ENCODE measurements at places on chromosomes 1 and 21. TPM values are rescaled to one million over a fixed set of nuclear protein-coding genes. Genes with fewer than 3 reads are reported as not detected.

- no peak for DNase-seq
These were observed 15.1 kb upstream of the RBM8A start for GRCh38 chr1:145942405-145942804.

DNA sequence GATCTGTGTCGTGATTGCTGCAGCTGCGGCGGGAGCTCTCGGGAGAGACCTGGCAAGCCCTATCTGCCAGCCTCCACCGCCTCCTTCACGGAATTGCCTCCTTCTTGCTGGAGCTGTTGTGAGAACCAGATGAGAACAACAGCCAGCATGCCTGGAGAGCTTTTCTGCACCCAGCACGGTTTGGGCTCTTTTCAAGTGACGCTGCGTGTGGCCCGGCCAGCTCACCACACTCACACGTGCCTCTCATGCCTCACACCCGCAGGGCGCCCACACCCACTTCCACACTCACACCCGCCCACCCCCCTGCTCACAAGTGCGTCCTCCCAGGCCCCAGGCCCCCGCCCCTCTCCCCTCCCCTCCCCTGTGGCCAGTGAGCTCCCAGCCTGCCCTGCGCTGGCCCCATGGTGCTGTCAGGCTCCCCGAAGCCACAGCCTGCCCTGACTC, 135.7 kb upstream of the RUNX3 start:
- peak; percentile 15 for DNase-seq

- no peak for DNase-seq
These were observed 116.9 kb downstream of the PLXNA2 start for GRCh38 chr1:208127284-208127683.

DNA sequence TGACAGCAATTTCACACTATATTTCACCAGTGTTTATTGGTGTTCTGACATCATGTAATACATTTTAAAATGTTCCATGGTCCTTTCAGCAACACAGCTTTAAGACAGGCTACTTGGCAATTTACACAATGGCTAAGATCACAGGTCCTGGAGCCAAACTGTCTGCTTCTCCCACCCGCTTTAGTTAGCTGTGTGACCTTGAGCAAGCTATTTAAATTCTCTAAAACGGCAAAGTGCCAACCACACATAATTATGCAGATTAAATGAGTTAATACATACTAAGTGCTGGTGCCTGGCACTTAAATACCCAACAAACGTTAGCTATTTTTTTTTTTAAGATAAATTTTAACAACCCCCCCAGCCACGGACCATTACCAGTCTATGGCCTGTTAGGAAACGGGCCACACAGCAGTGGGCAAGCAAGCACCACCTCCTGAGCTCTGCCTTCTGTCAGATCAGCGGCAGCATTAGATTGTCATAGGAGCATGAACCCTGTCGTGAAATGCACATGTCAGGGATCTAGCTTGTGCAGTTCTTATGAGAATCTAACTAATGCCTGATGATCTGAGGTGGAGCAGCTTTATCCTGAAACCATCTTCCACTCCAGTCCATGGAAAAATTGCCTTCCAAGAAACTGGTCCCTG, 26.9 kb downstream of the SOD1 start:
- no peak for DNase-seq

DNA sequence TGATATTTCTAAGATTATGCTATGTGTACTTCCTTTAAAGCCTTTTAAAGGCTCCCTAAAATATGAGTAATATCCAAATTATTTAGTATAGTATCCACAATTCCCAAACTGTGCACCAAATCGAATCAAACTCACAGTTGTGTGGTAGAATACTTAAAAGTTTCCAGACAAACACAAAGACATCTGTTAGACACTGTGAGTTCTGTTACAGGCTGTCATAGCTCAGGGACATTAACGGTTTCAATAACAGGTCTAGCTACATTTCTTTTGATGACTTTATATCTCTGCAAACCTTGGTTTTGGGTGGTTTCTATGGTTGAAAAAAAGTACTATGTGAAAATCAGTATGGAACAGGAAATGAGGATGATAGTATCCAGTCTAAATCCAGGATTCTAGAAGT, 36.9 kb upstream of the NEK7 start:
- no peak for DNase-seq

CD5L gene
- total RNA-seq, result not detected

FCER1G gene
- 3.7 TPM for total RNA-seq

DNA sequence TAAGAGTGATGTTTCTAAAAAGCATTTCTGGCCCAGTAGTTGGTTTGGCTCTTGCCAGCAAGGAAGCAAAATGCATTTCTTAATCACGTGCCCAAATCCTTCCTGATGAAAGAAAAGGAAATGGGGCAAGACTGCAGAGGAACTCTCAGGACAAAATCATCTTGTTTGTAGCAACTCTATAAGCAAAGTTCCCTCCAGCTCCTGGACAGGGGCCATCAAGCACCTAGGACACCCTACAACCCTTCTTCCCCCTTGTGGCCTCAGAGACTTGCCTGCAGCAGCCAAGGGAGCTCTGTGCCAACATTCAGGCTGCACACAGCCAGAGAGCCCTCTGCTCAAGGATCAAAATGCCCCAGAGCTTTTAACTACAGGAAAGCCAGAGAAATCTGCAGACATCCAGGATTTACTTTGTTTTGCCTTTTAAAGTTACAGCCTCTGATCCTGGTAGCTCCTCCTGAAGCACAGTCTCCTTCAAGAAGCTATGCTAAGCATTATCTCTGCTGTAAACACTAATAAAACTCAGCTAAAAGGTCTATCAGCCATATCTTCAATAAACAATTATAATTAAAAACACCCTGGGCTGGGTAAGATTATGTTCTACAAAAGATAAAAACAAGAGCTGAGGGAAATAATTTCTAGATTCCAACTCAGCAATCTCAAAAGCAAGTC, 105.0 kb downstream of the KIAA0319L start:
- DNase-seq, result no peak

GRCh38 chr1:22412932-22413727, 38.5 kb upstream of the ZBTB40 start:
- no peak for DNase-seq

DNA sequence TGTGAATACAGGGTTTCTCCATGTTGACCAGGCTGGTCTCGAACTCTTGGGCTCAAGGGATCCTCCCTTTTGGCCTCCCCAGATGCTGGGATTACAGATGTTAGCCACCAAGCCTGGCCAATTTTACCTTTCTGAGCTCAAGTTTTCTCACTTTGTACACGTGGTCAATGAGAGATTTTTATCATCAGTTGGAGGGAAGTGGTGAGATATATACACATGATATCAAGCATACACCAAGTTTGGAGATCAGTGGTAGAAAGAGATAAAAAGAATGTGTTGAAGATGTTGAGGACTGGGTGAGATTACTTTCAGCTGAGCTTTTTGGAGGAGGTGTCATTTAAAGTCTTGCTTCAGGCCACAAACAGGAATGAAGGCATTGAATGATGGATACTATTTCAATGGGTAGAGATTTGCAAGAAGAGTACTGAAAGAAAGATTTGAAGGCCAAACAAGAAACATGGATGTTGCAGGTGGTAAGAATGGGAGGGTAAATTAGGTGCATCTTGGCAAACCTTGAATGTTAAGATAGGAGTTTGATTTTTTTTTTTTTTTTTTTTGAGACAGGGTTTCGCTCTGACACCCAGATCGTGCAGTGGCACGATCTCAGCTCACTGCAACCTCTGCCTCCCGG, 3.0 kb upstream of the SESN2 start:
- peak; percentile 25 for DNase-seq

- no peak for DNase-seq
These were observed 32.7 kb upstream of the CRB1 start for GRCh38 chr1:197235355-197235754.

MDM4 gene
- total RNA-seq, result 147 TPM

- DNase-seq, result no peak
These were observed 73.6 kb downstream of the TRIM11 start for GRCh38 chr1:228332797-228333738.

ANGPTL3 gene
- not detected for total RNA-seq

PRMT6 gene
- total RNA-seq, result 7.8 TPM

DNA sequence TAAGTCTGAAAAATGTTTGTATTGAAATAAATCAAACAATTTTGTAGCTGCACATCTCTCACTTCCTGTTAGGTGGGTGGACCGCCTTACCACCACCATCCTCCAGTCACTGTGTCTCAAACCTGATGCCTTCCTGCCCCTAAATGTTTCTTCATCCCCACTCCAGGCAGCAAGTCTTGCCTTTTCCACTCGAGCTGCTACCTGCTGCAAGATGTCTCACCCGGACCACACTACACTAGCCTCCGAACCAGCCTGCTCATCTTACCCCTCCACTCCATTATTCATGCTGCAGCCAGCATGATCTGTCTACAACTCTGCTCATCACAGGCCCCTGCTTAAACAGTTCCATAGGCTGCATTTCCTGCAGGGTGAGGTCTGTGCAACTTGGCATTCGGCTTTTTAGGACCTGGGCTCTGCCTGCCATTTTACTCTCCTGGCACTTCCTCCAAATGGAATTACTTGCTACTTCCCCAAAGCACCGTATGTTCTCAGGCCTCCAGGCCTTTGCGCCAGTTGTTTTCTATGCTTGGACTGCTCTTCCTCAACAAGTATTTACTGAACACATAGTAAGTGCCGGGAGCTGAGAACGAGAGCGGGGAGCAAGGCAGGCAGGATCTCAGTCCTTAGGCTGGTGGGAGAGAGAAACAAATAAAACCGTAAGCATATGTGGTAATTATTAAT, 5.2 kb upstream of the SF3A3 start:
- DNase-seq, result no peak

ATP1A4 gene
- not detected for total RNA-seq

CD84 gene
- 16.0 TPM for total RNA-seq

- peak; percentile 48 for DNase-seq
These were observed at the start of gene SLC45A3 for GRCh38 chr1:205680073-205680851. SLC45A3 (minus strand) TSS chr1:205680509; CDS start chr1:205664656, 15,853 bp downstream.

CA14 gene
- not detected for total RNA-seq

GRCh38 chr21:42833439-42833815, 45.9 kb downstream of the WDR4 start:
- peak; percentile 66 for DNase-seq

GRCh38 chr1:31626223-31627207, 9.0 kb downstream of the HCRTR1 start:
- no peak for DNase-seq

- DNase-seq, result no peak
These were observed 9.1 kb downstream of the TTC39A start for GRCh38 chr1:51320967-51321923.

AMPD1 gene
- total RNA-seq, result 0.17 TPM

GRCh38 chr1:66542314-66542713, 8.4 kb downstream of the SGIP1 start:
- no peak for DNase-seq

- no peak for DNase-seq
These were observed 104.4 kb upstream of the KCNK1 start for GRCh38 chr1:233509526-233509925.

FYB2 gene
- not detected for total RNA-seq

DNA sequence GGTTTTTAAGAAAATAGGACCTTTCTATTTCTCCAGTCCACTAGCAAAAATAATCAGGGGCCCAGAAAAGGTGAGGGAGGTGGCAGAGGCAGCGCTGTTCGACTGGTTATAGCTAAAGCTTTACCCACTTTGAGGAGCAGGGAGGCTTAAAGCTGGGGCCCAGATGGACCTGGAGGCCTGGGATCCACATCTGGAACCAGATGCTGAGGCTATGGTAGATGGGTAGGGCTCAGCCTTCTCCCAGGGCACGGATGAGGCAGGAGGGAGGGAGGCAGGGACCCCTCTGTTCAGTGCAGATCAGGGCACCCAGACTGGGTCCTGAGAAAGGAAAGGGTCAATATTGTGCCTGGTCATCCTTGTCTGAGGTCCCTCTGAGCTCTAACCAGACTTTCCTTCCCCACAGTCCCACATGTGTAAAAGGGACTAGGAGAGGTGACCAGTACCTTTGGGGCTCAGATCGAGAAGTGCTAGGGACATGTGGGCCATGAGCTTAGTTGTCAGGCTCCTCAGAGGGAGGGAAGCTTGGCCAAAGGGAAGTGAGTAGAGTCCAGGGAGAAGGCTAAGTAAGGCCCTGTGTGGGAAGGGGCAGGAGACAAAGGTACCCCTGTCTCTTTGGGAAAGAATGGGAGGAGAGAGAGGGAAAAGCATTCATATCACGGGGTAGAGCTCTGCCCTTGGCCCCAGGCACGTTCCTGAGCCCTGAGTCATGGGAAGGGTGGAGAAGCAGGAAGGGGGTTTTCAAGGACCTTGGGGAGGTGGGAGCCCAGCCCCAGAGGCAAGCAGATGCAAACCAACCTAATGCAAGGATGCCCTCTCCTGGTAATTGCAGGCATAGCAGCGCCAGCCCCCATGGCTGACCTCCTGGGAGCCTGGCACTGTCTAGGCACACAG, 15.4 kb downstream of the LMNA start:
- peak; percentile 81 for DNase-seq
